ENCODE measurements at places on chromosomes 1 and 21. TPM values are rescaled to one million over a fixed set of nuclear protein-coding genes. Genes with fewer than 3 reads are reported as not detected.

Gene LCE1A
- not detected for total RNA-seq

Gene PFKFB2
- total RNA-seq = 1.3 TPM

Gene CFAP57
- total RNA-seq = 0.28 TPM

Gene RPE65
- under 0.01 TPM for total RNA-seq

Gene MR1
- total RNA-seq = 5.0 TPM

Gene LHX4
- 0.18 TPM for total RNA-seq

Gene AUNIP
- 5.0 TPM for total RNA-seq

Gene GSTM3
- 131 TPM for total RNA-seq

DNA sequence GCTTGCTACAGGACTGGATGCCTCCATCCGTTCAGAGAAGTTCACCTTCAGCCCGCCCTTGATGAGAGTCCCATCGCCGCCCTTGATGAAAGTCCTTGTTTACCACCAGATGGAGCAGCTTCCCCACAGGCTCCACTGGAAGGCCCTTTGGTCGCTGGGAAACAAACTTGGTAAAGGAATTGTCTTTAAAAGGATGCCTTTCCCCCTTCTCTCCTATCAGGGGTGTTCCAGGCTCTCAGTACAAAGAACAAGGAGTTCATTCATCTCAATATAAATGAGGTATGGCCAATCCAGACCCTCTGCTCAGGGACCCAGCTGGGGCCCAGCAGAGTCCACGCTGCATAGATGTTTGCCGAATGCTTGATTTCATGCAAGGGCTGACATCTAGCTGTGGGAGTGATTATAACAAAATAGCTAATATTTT, 50.8 kb downstream of the CAPN9 start:
- peak; percentile 73 for DNase-seq

DNA sequence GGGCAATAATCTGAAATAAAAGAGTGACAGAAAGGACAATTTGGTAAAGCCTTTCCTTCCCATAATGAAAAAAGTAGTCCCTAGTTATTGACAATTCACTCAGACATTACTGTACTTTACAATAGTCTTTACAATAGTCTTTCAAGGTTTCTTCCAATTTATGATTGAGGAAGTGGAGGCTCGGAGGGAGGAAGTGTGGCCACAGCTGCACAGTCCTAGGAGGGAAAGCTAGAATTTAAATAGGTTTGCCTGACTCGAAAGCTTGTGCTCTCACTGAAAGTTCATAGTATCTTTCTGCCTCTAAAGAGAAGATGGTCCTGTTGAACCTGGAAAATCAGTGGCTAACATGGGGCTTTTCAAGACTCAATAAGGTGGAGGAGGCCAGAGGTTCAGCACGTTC, 203.2 kb downstream of the SDCCAG8 start:
- DNase-seq = no peak

DNA sequence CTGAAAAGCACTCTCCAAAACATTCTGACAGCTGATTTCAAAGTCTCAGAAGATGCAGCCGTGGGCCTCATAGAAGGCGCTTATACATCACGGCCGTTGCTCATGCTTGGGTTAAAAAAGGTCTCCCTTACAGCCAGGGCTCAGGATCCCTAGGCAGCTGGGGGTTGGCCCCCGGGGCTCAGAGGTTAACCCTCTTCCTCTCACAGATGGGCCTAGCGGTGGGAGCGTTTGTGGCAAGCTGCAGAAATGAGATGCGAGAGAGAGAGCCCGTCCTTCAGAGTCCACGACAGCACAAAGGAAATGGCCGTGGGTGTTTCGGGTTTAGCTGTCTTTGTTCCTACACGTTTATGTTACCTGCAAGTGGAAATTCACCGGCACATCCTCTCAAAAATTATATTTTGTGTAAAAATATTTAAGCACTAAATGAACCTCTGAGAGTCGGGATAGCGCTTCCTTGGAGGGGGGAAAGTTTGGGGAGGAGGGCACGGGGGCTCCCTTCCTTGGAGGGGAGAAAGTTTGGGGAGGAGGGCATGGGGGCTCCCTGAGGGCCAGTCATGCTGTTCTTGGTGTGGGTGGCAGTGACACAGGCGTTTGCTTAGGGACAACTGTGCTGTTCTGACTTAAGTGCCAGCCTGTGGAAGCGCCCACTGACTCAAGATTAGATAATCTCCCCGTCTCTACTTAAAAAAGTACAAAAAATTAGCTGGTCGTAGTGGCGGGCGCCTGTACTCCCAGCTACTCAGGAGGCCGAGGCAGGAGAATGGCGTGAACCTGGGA, 20.5 kb upstream of the PRDM15 start:
- no peak for DNase-seq

GRCh38 chr1:67956116-67956515, 94.3 kb downstream of the DIRAS3 start:
- peak; percentile 49 for DNase-seq

DNA sequence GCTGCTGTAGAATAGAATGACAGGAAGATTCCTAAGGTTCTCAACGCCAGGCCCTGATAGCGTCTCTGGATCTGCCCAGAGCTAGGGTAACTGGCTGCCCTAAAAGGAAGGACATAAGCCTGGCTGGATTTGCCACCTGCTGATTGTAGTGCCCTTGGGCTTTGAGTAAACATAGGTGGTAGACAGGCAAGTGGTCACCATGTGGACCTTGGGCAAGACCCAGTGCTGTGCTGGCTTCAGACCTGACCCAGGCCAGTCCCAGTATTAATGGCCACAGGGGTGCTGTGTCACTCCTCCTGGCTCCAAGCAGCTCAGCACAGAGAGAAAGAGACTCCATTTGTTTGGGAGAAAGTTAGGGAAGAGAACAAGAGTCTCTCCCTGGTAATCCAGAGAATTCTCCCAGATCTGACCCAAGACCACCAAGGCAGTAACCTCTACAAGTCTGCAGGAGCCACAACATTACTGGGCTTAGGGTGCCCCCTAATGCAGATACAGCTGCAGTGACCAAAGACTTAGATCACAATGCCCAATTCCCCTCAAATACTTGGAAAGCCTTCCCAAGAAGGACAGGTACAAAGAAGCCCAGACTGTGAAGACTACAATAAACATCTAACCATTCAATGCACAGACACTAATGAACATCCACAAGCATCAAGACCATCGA, 44.5 kb downstream of the PHTF1 start:
- DNase-seq = no peak

GRCh38 chr1:32964461-32965250, at the start of gene RNF19B:
Gene RNF19B, minus strand, starts transcription at chr1:32964809. Its CDS starts 124 bp downstream, at chr1:32964685.
- peak; percentile 89 for DNase-seq

GRCh38 chr1:58779801-58780382, 4.0 kb downstream of the JUN start:
- peak; percentile 78 for DNase-seq

DNA sequence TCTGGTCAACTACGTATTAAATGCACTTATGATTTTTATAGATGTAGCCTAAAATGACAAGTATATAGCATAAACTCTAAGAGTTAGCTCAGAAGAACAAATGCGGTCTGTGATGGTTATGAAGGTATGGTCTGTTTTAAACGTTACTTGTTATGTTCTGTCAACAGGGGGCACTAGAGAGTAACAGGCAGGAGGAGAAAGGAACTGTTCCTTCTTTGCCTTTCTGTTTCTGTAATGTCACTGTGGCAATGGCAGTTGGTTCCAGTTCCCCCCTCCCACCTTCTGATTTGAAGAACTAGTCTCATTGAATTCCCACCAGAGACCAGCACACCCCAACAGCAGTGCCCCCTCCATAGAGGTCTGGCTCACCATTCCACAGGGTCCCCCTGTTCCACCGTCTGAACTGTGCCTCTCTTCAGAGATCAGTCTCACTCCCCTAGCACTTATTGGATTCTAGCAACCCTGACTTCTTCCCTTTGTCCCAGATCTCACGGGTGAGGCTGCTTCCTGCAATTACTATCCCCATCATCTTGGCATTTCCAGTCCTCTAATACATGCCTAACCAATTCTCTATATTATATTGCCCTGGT, 14.0 kb downstream of the KRTAP24-1 start:
- no peak for DNase-seq

DNA sequence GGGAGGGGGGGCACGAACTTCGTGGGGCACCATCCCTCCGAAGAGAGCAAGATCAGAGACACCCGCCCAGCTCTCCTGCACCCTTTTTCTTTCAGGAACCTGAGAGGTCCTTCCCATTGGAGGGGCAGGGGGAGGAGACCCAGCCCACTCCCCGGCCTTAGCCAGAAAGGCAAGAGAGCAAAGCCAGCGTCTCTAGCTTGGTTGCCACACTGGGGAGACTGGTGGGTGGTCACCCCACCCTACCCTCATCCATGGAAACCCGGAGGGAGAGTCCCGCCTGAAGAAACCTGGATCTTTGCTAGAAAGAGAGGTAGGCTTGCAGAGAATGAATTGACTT, 246 bp downstream of the ATP2B4 start:
- no peak for DNase-seq

- no peak for DNase-seq
These were observed 109.2 kb downstream of the DDX20 start for GRCh38 chr1:111864862-111865261.

DNA sequence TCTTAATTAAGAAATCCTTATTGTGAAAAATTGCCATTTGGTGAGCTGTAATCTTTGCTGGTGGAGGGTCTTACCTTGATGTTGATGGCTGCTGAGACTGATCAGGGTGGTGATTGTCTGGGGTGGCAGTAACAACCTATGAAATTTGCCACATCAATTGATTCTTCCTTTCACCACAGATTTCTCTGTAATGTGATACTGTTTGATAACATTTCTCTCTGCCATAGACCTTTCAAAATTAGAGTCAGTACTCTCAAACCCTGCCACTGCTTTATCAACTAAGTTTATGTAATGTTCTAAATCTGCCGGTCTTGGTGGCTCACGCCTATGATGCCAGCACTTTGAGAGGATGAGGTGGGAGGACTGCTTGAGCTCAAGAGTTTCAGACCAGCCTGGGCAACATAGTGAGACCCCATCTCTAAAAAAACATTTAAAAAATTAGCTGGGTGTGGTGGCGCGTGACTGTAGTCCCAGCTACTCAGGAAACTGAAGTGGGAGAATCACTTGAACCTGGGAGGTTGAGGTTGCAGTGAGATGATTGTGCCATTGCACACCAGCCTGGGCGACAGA, 5.0 kb downstream of the KPNA6 start:
- DNase-seq = no peak

GRCh38 chr1:100298512-100298911, 32.5 kb downstream of the RTCA start:
- DNase-seq = no peak

DNA sequence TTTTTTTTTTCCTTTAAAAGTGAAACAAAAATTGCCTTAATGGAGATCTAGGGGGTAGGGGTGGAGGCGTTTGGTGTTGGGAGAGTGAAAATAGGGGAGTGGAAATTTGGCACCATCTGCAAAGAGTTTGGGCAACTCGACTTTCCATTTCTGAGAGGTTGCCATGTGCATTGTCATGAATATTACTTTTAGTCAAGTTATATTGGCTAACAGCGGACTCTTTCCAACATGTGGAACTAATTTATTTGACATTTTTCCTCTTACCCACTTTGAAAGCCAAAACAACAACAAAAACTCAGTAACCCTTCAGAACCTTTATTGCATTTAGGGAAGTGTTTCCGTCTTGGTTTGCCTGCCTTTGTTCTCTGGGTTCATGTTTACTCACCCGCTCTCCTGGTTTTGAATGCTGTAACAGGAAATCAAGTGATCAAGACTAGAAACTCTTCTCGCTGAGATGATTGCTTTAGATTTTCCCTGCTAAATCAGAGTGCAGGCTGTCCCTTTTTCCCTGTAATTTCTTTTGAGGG, 70.4 kb downstream of the CACHD1 start:
- no peak for DNase-seq

- DNase-seq = no peak
These were observed 150.3 kb downstream of the DHRS3 start for GRCh38 chr1:12467570-12468286.

- no peak for DNase-seq
These were observed 34.2 kb downstream of the SERINC2 start for GRCh38 chr1:31447210-31447609.

GRCh38 chr1:220680085-220680687, 10.0 kb upstream of the C1orf115 start:
- DNase-seq = peak; percentile 19

- peak; percentile 19 for DNase-seq
These were observed 25.5 kb downstream of the RCC2 start for GRCh38 chr1:17414022-17414421.

DNA sequence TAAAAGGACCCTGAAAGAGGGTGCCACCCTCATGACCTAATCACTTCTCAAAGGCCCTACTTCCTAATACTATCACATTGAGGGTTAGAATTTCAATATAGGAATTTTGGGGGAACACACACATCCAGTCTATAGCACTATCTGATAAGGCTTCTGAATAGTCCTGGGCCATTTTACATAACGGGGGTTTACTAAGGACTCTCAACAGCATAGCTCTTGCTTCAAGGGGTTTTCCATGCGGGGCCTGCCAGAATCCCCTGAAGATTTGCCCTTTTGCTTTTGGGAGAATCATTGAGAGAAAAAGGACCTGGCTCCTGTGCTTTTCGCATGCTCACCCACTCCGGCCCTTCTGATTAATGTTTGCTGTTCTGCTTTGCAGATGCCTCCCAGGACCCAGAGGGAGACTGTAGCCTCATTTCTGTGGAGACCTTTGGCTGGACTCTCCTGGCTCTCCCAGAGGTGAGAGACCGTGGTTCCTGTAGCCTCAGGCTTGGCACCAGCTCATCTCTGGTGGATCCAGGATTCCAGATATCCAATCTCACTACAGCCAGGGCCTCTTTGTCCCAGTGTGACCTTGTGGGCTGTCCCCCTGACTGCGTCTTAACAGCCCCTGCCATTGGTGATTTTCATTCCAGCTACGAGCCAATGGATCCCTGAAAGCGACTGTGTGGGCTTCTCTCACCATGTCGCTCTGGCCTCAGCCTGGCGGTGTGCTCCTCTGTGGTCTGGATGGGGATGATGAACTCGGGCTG, 72.6 kb downstream of the DDR2 start:
- DNase-seq = no peak

DNA sequence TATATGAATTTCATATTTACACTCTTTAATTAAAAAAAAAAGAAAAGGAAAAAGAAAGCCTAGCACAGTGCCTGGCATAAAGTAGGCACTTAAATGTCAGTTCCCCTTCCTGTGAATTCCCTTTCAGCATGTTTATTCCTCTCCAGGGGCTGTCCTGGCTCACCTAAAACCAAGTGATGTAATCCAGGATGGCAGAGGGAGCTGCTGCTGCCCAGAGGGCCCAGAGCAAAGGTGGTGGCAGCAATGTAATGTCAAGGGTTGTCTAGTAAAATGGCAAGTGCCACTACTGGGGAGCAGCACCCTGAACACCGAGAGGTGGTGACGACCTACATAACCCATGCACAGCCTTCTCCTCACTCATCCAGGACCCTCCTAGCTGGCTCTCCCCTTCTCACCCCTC, 78.4 kb upstream of the LPGAT1 start:
- DNase-seq = no peak

GRCh38 chr1:244234009-244234643, 183.0 kb downstream of the ZBTB18 start:
- no peak for DNase-seq

DNA sequence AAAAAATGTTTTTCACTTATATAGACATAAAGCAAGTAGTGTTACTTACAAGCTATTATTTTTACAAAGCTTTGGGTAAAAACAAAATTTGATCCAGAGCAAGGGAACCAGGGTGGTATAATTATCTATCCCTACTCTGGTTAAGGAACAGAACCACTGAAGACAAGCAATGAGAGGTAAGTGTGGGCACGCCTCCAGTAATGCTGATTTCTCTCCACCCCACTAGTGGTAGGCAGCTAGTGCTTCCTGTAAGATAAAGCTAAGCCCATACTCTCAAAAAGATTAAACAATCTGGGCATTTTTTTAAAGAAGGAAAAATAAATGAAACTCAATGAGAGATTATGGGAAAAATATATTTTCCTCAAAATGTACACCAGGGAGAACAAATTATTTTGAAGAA, 22.1 kb downstream of the TFB2M start:
- DNase-seq = no peak

Measured in IMR-90 (cell line).